ENCODE measurements at places on chromosomes 1 and 21.
A peak's percentile ranks its signal among the peaks of the same experiment; 100 is the strongest.

DNA sequence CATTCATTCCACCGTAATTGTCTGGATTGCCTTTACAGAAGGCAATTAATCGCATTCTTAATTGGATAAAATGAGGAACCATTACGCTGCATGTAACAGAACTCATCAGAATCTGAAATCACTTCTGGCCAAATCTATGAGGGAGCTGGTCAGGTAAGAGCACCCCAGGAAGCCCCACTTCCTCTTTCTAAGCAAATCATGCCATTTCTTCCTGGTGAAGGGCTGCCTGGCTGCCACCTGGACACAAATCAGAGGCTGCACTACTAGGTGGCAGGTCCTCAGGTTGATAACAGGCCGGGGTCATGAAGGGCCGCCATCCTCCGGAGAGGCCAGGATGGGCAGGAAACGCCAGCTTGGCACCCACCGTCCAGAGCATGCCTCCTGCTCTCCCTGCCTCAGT, 73.7 kb downstream of the CAPZB start:
- DNase-seq: no peak

DNA sequence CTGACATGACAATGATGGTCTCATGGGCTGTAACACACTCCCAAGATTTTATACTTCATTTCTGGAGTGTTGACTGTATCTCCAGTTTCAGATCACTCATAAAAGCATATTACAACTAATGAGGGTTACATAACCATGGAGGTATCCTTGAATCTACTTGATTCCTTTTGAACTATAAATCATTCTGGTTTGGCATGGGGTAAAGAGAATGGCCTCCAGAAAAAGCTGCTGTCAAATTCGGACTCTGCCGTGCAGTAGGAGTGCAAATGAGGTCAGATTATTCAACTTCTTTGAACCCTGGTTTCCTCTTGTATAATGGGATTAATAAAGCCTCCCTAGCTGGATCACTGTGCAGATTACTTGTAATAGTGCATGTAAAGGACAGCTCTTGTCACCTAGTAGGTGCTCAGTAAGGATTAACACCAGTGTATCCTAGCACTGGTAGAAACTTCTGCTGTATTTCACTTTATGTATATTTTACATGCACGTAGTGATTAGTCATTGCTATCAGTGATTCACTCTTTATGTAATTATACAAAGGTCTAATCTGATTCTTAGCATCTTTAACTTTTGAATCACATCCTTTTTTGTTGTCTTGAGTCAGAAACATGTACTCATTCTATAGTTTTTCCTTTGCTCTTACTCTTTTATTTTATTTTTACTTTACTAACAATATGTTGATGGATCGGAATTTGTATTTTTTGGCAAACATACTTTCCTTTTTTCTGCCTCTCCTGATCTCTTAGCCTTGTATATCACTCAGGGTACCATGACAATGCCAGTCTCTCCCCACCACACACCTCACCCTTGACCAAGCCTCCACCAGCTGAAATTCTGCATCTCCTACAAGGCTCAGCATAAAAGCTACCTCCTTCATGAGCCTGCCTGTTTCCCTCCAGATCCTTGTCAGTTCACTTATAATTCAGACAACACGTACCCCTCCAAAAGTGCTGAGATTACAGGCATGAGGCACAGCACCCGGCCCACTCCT, 3.2 kb downstream of the LRRC8C start:
- peak; percentile 66 for DNase-seq

GRCh38 chr1:201750120-201750519, 78.8 kb upstream of the IPO9 start:
- DNase-seq: no peak

DNA sequence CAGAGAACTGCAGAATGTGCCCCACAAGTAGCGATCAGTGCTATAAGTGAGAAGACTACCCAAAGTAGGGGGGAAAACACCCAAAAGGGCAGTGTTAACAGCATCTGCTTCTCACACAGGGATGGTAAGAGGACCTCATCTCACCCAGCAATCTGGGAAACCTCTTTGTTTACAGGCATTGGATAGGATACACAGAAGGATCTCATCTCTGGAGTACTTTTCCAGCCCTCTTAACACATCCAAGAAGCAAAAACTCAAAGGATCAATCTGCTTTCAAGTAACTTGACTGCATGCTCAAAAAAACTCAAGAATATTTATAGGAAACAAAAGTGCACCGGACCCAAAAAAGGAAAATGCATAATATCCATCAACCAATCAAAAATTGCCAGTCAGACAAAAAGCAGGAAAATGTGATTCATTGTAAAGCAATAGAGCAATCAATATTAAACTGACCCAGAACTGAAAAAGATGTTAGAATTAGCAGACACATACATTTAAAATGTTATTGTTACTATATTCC, 311.0 kb upstream of the CXADR start:
- DNase-seq: no peak

DNA sequence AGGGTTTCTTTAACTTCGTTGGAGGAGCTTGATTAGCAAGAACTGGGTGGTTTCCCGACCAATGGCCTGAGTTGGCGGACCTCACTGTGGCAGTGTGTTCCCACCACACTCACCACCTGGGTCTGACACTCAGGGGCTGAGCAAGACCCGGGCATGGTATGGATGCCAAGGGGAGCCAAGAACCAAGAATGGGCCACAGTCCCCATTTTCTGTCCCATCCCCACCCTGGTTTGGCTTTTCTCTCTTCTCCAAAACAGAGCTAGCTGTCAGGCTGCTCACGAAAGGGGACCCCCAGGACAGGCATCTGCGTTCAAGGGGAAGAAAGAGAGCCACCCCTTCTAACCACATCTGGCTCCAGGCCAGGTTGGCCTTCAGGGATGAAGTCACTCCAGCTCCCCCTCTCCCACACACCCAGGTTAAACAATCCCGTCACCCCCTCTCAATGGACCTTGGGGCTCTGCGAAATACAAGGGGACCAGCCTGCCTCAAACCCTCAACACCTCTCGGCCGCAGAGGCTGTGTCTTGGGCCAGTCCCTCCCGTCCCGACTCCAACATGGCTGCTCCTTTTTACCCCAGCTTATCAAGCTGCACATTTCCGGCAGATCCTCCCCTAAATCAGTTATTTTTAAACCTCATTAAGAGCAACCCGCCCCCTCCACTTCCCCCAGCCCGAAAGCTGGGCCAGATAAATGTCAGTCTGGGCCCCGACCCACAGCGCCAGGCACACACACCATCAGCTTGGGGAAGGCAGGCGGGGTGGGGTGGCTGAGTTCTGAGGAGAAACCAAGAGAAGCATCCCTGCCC, 3.4 kb downstream of the TAGLN2 start:
- DNase-seq: peak; percentile 42

GRCh38 chr1:85504417-85504816, 39.5 kb upstream of the DDAH1 start:
- DNase-seq: no peak

- DNase-seq: no peak
Measured at GRCh38 chr1:174393885-174394284, 53.9 kb upstream of the GPR52 start.

DNA sequence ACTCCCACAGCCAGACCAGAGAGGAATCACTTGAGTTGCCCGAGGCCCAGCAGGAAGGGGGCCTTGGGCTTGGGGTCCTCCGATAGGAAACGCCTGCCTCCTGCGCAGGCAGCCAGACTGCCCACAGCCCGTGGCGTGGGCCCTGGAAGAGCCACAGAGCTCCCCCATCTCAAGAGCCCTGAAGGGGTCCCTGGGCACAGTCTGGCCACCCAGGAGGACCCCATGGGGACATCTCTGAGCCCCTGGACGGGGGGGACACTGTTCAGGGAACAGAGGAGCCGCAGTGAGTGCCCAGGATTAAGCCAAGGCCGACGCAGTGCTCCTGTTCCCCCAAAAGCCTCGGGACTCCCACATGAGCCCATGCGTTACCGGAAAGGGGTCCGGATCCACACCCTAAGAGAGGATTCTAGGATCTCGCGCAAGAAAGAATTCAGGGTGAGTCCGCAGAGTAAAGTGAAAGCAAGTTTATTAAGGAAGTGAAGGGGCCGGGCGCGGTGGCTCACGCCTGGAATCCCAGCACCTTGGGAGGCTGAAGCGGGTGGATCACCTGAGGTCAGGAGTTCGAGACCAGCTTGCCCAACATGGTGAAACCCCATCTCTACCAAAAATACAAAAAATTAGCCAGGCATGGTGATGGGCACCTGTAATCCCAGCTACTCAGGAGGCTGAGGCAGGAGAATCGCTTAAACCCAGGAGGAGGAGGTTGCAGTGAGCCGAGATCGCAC, 38.1 kb upstream of the LBR start:
- DNase-seq: no peak

- no peak for DNase-seq
Measured at GRCh38 chr1:174337000-174337681, 110.6 kb upstream of the GPR52 start.

- no peak for DNase-seq
Measured at GRCh38 chr21:29748391-29749167, 191.2 kb downstream of the GRIK1 start.

- DNase-seq: no peak
Measured at GRCh38 chr1:159884296-159884695, 15.7 kb downstream of the CFAP45 start.

GRCh38 chr1:206716159-206716869, 31.6 kb downstream of the MAPKAPK2 start:
- DNase-seq: no peak

DNA sequence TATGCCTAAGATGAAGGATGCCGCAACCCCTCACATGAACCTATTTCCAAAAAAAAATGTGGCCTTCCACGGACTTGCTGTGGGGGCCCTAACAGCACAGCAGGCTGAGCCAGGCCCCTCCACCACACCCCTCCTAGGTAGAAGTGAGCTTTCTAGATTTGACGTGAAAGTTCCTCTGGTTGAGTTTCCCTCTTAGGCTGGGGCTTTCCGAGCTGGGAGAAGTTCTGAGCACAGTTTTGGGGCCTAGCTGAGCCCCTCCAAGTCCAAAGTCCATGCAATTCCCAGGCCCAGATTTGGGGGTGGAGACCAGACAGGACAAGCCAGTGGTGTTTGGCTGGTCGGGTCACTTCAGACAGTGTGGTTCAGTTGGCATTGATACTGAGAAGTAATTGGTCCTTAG, 13.8 kb upstream of the PHLDA3 start:
- no peak for DNase-seq

GRCh38 chr1:66258404-66259105, 275.4 kb upstream of the SGIP1 start:
- DNase-seq: no peak

- DNase-seq: no peak
Measured at GRCh38 chr1:168556647-168557046, 12.8 kb upstream of the XCL2 start.

DNA sequence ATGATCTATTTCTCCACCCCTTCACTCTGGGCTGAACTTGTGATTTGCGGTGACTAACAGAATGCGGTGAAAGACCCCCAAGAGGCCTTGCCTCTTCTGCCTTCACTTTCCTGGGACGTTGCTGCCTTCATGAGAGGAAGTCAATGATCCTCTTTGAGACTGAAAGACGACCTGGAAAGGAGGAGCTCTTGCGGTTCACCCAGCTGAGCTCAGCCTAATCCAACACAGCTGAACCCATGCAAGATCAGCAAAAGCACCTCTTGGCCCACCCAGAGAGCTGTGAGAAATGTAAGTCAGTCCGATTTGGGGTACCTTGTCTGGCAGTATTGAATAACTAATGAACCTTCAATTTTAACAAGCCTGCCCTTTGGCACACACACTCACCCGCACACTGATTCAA, 767.4 kb upstream of the TPTE start:
- no peak for DNase-seq

DNA sequence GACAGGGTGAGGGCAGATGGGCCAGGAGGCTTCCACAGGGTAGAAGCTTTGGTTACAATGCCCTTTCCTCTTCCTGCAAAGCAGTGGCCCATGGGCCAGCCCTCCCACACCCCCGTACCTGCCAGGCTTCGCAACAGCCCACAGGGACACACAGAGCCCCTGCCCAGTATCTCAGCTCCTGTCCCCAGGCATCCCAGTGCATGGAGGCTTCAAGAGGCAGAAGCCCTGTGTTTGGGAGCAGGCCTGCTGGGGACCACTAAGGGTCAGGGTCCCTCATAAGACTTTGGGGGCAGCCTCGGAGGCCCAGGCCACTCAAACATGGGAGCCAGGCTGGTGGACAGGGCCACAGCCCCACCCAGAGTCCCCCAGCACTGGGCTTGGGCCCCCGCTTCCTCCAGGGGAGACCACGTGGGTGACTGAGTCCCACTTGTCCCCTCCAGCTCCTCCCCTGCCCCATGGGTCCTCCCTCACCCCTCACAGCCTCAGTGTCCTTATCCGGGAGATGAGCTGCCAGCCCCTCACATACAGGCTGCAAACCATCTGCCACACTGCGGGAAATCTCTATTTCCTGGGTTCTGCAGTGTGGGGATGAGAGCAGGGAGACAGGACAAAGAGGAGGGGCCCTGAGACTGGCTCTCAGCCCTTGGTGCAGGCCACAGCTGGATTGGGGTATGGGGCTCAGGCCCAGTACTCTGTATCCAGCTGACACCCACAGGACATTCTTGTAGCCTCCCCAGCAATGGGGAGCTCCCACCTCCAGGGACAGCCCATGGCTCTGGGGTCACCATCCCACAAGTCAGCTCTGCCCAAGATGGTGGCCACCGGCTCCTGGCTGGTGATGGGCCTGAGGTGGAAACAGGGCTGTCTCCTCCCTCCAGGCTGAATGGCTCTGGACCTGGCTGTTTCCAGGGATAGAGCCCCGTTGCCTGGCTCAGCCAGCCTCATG, 50.7 kb downstream of the WNT9A start:
- DNase-seq: no peak

DNA sequence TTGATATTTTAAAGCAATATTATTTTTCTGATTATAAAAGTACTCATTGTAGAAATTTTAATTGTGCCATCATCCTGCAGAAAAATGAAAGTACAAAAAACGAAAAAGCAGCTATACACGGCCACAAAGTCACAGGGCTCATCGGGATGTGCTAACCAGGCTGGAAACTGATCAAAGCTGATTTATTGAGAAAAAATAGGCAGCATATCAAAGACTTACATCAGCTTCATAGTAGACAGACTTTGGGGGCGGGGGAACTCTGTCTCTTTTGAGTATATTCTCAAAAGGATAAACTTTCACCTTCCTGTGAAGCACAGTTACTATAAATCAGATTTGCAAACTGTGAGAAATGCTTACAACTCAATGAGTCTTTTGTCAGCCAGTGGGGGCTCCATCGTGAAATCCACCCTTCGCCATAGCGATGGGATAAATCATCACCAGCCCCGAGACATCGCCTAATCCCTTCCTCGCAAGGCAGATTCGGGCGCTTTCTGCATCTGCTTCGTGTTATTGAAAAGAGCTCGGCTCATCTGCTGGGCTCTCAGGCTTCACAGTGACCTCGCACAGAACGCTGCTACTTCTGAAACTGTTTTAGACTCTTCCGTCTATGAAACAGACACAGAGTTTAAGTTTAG, 69.2 kb upstream of the ERG start:
- peak; percentile 18 for DNase-seq

DNA sequence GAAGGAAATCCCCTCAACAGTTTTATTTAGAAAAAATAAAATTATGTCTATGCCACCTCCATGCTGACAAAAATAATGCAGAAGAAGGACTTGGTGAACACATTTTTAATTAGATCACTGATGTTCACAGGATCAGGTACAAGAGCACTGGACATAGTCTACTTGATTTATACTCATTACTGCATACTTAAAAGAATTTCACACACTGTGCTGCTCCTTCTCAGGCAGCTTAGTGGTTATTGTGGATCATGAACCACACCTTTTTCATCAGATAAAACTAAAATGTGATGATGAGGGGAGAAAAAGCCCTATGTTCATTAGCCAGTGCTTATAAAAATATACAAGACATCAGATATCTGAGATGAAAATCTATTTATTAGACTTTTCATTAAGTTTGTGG, 103.3 kb upstream of the DPH5 start:
- no peak for DNase-seq

- DNase-seq: no peak
Measured at GRCh38 chr1:100035214-100035613, 65.4 kb downstream of the SLC35A3 start.

GRCh38 chr1:119254067-119254720, 113.7 kb upstream of the WARS2 start:
- DNase-seq: no peak
